ENCODE measurements at places on chromosomes 11 and 22. TPM values are rescaled to one million over a fixed set of nuclear protein-coding genes. Genes with fewer than 3 reads are reported as not detected.

RTL10 gene
- 9.1 TPM for total RNA-seq

NTM gene
- not detected for total RNA-seq

GAL3ST1 gene
- total RNA-seq: 0.27 TPM

ZNF214 gene
- total RNA-seq: not detected

SDF2L1 gene
- 43.3 TPM for total RNA-seq

NRGN gene
- 1.0 TPM for total RNA-seq

MCM5 gene
- total RNA-seq: 178 TPM

CALCA gene
- not detected for total RNA-seq

MPZL3 gene
- total RNA-seq: 2.9 TPM

IGLL1 gene
- total RNA-seq: not detected

IFITM10 gene
- not detected for total RNA-seq

SCGB1C1 gene
- total RNA-seq: not detected

MIF gene
- 308 TPM for total RNA-seq

TSG101 gene
- total RNA-seq: 47.2 TPM

OR51B5 gene
- not detected for total RNA-seq

TMA7B gene
- total RNA-seq: not detected

PHETA2 gene
- 2.7 TPM for total RNA-seq

WBP2NL gene
- total RNA-seq: 6.8 TPM

SIDT2 gene
- 115 TPM for total RNA-seq

KCNC1 gene
- not detected for total RNA-seq

KDM4D gene
- 0.93 TPM for total RNA-seq

MAPK8IP2 gene
- 0.20 TPM for total RNA-seq

NAV2 gene
- 9.0 TPM for total RNA-seq

VPREB1 gene
- total RNA-seq: not detected

CPT1B gene
- total RNA-seq: 33.5 TPM

GGT1 gene
- 7.6 TPM for total RNA-seq

SLC5A12 gene
- total RNA-seq: not detected

OR4B1 gene
- total RNA-seq: not detected

WT1 gene
- not detected for total RNA-seq

TRIOBP gene
- total RNA-seq: 25.5 TPM

OR4A47 gene
- total RNA-seq: not detected

OR2D3 gene
- total RNA-seq: not detected

RAG1 gene
- 0.10 TPM for total RNA-seq

Data from activated B cell treated with CpG ODN at 0.5 μM for 24 hours (primary cell).